AG08395 (cell line): ENCODE measurements at places on chromosomes 1 and 21.

GRCh38 chr1:107194380-107194779, 53.5 kb downstream of the NTNG1 start:
- no peak for DNase-seq

DNA sequence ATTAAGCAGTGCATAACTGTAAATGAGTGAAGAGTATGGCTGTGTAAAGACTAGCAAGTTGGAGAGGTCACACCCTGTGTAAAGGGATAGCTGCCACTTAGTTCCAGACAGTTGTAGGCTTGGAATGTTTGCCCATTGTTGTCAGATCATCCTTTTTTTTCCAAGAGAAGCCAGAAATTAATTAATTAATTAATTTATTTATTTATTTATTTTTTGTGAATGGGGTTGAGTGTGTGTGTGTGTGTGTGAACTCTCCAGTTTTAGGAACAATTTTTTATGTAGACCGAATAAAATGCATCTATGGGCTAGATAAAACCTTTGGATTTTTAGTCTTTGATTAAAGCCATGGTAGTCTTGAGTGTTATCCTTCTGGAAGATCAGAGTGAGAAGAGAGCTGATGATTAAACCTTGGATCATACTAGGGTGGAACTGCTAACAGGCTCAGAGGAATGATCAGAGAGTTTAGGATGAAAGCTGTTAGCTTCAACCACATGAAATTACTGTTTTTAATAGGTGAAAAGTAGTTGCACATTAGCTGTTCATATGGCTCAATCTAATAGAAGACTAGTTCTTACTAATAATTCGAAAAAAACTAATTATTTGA, 58.4 kb downstream of the OSBPL9 start:
- peak; percentile 26 for DNase-seq

DNA sequence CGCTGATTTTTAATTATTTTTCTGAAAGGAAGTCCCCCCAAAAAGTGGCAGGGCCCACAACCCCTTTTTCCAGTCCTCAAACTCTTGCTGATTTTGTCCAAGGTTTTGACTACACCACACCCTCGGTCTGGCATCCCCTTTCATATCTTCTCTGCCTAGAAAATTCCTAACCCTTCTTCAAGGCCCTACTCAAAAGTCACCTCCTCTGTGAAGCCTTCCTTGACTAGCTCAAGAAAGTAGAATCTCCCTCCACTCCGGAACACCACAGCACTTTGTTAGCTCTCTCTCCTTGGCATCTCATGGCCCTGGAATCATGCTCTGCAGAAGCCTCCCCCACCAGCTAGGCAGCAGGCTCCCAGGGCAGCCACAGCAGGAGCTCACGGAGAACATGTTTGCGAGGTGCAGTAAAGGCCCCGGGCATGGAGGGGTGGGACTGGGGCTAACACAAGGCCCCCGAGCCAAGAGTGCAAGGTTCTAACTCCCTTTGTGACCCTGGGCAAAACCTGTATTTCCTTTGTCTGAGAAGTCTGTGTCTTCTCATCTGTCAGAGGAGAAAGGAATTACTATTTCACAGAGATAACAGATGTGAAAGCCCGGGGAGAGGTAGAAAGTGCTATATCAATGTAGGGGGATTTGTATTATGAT, 17.7 kb upstream of the S100A7 start:
- no peak for DNase-seq

GRCh38 chr1:57546549-57547330, 122.9 kb upstream of the DAB1 start:
- no peak for DNase-seq

- no peak for DNase-seq
Measured at GRCh38 chr1:200290010-200290685, 119.7 kb downstream of the ZNF281 start.

GRCh38 chr1:97108179-97108578, 386.6 kb downstream of the PTBP2 start:
- DNase-seq, result no peak

GRCh38 chr21:26236281-26236680, 65.7 kb upstream of the APP start:
- DNase-seq, result no peak

GRCh38 chr1:155061381-155062150, 2.0 kb upstream of the EFNA4 start:
- DNase-seq, result peak; percentile 89

- DNase-seq, result no peak
Measured at GRCh38 chr1:45213892-45214291, 7.5 kb upstream of the ZSWIM5 start.

DNA sequence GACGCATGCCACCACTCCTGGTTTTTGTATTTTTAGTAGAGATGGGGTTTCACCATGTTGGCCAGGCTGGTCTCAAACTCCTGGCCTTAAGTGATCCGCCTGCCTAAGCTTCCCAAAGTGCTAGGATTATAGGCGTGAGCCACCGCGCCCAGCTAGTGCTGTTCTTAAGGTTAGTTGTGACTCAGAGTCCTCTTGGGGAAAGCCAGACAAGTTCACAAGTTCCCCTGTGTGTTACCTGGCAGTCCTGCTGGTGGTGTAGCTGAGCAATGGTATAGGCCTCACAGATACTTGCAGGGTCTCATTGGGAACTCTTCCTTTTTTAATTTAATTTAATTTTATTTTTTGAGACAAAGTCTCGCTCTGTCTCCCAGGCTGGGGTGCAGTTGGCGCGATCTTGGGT, 10.6 kb downstream of the CFAP126 start:
- DNase-seq, result no peak

DNA sequence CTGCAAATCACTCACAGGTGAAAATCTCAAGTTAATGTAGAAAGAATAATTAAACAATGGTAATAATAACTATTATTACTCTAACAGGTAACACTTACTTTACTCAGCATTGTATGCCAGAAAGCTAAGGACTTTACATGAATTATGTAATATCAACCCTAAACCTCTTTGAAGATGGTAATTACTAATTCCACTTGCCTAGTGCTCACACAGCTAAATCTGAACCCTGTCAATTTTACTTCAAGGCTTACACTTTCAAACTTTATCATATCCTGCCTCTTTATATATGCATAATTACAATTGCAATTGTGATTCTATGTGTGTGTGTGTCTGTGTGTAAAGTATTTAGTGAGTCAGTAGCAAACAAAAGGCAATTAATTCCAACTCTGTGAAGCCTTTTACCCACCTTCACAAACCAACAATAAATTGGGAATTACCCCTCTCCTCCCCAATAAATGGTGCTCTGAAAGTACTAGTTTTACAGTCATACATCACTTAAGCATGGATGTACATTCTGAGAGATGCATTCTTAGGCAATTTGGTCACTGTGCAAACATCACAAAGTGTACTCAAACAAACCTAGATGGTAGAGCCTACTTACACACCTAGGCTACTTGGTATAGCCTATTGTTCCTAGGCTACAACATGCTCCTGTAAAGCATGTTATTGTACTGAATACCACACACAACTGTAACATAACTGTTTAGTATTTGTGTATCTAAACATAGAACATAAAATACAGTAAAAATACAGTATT, 5.9 kb downstream of the ZNF644 start:
- no peak for DNase-seq

- no peak for DNase-seq
Measured at GRCh38 chr1:156862997-156863599, 2.4 kb downstream of the NTRK1 start.

- no peak for DNase-seq
Measured at GRCh38 chr1:159884296-159884695, 15.7 kb downstream of the CFAP45 start.

- no peak for DNase-seq
Measured at GRCh38 chr1:42979896-42980800, 21.5 kb upstream of the SLC2A1 start.

DNA sequence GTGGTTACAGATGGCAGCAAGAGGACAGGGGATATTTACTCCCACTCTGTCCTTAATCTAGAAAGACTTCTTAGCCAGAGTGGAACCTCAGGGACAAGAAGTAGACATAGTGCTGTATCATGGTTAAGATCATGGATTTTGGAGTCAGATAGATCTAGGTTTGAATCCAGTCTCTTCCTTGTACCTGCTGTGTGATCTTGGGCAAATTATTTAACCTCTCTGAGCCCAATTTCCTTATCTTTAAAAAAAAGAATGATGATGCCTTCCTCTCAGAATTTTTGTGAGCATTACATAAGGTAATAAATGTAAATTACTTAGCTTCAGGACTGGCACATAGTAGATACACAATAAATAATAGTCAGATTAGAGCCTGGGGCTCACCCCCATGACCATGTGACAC, 78.4 kb downstream of the TAS1R2 start:
- no peak for DNase-seq

DNA sequence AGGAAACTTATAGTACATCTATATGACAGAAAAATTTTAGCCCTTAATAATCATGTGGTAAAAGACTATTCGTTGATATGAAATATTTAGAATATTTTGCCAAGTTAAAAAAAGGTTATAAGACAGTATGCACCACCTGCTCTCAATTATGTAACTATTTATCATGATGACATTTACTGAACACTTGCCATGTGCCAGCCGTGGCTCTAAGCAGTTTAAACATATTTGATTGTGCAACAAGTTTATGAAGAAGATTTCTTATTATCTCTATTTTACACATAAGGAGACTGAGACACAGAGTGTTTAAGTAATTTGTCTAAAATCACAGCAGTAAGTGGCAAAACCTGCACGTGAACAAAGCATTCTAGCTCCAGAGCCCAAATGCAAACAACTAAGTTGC, 199.3 kb upstream of the JUN start:
- peak; percentile 14 for DNase-seq

- DNase-seq, result peak; percentile 13
Measured at GRCh38 chr1:30704765-30705509, 18.4 kb downstream of the MATN1 start.

DNA sequence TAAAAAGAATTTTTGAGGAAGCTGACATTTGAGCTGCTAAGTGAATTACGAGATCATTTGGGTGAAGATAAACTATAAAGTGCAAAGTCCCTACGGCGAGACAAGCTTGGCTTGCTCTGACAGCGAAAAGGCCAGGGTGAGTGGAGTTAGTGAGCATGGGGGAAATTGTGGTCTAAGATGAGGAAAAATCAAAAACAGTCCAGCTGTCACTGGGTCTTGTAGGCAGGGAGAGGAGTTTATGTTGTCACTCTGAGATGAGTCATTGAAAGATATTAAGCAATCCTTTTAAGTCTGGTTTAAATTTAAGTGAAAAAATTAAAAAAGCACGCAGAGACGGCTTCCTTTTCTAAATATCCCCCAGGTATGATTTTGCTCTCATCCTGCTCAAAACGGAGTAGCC, 601.9 kb downstream of the MRPL39 start:
- peak; percentile 2 for DNase-seq

DNA sequence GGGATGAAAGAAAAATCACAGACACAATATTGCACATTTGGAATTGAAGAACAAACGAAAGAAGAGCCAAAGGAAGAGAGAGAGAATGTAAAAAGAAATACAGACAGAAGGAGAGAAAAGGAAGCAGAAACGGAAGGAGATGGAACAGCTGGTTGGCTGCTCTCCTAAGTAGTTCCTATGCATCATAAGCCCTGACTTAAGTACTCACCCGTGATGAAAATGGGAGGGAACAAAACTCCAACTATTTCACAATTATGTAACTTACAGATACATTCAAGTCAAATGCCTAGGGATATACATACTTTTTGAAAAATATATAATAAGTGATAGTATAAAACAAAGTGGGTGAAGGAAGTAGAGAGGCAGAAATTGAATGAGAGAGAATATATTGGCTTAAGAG, 88.5 kb downstream of the TTLL7 start:
- DNase-seq, result no peak

DNA sequence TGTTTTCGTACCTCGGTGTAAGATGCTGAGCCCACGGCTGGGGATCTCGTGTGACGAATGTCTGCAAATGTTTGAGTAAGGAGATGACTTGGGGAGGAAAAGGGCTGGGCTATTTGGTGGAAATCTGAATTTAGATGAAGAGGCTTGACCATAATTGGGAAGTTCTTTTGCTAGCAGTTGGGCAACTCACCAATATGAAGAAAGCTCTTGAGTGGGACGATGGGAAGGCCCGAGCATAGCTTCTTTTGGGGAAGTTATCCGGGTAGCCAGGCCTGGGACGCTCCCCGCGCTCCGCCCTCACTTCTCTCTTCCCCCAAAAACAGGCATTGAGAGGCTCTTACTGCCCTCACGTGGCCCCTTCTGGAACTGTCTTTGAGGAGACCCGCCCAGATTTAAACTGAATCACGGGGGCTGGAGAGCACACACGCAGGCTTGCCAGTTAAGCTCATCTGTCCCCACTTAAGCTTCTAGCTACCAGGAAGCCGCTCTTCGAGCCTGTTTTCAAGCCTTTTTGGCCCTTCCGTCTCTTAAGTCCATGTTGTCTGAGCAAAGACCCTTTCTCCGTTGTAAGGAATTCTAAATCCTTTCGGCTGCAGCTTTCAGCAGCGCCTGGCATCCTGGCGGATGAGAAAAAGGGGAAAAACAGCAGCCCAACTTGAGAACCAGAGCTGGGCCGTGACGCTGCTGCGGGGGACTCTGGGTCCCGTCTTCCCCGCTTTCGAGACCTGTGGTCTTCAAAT, 93.1 kb downstream of the NID1 start:
- DNase-seq, result peak; percentile 92

DNA sequence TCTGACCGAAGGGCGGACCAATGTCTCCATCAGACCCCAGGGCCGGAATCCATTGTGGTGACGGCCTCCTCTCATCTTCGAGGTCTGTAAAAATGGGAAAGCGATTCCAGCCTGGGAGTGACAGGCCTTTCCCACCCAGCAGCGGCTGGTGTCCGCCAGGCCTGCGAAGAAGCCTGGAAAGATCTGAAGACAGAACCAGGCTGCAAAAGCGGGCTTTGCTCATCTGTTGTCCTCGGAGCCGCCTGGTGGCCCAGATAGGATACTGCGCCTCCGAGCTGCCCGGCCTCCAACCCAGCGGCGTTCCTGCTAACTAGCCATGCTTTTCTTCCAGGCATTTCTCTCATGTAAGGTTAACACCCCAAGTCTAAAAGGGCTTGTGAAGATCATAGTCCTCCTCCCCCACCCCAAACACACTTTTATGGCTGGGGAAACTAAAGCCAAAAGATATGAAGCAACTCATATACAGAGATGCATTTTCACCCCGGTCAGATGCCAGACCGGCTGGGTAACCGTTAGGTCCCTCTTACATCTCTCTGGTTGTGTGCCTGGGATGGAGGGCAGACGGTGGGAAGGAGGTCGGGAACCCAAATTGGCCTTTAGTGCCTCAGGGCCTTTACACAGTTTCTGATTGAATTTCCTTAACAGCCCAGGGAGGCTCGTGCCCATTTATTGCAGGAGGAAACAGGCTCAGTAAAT, 1.9 kb upstream of the DHRS3 start:
- DNase-seq, result peak; percentile 85

DNA sequence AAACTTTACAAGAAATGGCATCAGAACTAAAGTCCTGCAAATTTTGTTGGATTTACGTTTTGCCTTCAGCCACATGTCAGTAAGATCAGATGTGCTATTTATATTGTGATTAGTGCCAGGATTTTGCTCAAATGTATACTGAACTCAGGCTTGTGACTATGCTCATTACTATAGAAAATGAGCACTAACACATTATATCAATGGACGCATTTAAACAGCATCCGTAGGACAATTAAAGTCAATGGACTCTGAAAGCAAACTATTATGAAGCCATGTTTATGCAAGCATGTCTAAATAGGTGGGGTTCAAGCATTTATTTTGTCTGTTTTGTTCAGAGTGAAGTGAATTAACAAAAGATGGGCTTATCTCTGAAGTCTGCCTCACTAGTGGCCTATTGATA, 20.6 kb upstream of the DDAH1 start:
- DNase-seq, result no peak

- peak; percentile 97 for DNase-seq
Measured at GRCh38 chr21:33947451-33948095, 32.0 kb upstream of the ATP5PO start.
